NCI-H1694 treated with DMSO at 0.1 percent for 48 hours (cell line): ENCODE measurements at places on chromosomes 11 and 22.

- DNase-seq = no peak
These were observed 76.9 kb downstream of the ADAMTS15 start for GRCh38 chr11:130525307-130525706.

DNA sequence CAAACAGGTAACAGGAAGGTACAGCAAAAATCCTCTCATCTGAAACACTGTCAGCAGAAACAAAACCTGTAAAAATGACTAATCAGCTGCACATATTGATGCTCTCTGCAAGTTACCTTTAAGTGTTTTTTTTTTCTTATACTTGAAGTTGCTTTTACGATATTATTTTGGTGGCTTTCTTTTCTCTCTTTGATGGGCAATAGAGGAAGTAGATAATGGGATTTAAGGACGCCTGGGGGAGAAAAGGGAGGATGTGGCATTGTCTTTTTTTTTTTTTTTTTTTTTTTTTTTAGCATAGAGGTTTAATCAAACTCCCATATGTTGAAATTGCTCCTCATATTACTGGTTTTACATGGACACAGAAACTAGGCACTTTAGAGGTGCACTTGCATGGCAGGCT lies 11.4 kb upstream of the ADSL start:
- no peak for DNase-seq

- DNase-seq = no peak
These were observed 93.6 kb upstream of the CD44 start for GRCh38 chr11:35045236-35045820.

GRCh38 chr22:26214466-26214865 lies 45.2 kb downstream of the SEZ6L start:
- DNase-seq = no peak

DNA sequence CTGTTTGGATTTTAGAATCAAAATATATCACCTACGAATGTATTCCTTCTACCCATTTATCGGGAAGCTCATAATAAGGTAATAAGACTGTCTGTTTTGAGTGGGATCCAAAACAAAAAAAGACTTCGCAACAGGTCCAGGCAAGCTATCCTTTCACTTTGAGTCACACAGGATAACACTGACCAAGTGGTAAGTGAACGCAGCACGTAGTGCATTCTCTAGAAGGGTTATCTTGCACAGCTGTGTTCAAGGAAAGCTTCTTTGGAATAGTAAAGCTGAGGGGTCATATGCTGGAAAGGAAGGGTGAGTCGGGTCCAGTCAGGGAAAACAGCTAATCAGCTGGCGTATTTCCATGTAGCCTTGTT lies 22.3 kb upstream of the NRGN start:
- DNase-seq = no peak

DNA sequence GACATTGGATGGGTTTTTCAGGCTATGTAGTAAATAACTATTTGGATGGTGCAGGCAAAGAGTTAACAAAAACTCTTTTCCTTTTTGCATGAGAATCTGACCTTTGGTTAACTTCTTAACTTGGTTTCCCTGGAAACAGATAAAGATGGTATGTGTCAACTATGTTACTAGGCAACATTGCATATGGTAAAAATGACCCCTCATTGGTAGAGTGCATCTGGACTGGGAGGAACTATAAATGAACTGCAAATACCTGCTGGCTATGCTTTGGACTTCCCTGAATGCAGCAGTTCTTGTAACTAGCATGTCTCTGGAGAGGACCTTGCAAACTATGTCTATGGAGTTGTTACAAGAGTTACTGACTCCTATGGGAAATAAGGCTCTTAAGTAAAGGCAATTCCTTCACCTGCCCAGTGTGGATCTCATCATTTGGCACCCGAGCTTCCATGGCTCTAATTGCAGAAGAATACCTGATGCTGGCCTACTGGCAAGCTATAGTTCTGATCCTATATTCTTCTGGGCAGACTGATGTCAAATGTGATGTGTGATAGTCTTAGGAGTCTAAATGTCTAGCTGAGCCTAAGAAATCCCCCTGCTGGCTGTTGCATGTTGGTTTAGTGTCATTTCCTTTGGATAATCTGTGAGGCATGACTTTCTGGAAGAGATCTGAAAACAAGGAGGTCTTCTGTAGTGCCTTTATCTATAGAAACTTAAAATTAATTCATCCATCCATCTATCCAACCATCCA lies 126.7 kb upstream of the MTMR2 start:
- DNase-seq = no peak

GRCh38 chr11:66239511-66239910 lies 28.9 kb upstream of the RAB1B start:
- DNase-seq = no peak

- DNase-seq = no peak
These were observed 20.4 kb downstream of the MRGPRX4 start for GRCh38 chr11:18193010-18193409.

- no peak for DNase-seq
These were observed 123.8 kb upstream of the SORL1-AS1 start for GRCh38 chr11:121576531-121576930.

GRCh38 chr11:23212807-23213206 lies 352.5 kb upstream of the CCDC179 start:
- DNase-seq = no peak

GRCh38 chr11:20656901-20657300 lies 12.5 kb upstream of the NELL1 start:
- no peak for DNase-seq

DNA sequence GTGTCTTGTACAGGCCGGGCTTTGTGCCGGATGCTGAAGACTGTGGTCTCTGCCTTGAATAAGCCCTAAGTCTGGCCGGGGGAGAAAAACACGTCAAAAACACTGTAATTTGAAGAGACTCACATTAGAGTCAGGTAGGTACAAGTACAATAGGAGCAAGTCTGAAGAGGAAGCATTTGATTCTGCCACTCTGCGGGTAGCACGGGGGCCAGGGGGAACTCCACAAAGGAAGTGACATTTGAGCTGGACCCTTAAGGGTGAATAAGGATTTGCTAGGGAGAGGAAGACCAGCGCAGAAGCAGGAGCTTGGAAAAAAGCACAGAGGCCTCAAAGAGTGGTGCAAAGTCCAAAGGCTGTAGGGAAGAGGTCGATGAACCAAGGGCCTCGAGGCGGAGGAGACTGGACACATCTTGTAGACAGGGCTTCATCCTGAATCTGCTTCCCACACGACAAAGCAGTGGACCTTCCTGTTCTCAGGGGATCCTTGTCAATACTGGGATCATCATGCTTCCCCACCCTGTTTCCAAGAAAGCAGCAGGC lies 38.7 kb downstream of the BUD13 start:
- no peak for DNase-seq

- no peak for DNase-seq
These were observed 4.5 kb downstream of the TMEM134 start for GRCh38 chr11:67464411-67465188.

DNA sequence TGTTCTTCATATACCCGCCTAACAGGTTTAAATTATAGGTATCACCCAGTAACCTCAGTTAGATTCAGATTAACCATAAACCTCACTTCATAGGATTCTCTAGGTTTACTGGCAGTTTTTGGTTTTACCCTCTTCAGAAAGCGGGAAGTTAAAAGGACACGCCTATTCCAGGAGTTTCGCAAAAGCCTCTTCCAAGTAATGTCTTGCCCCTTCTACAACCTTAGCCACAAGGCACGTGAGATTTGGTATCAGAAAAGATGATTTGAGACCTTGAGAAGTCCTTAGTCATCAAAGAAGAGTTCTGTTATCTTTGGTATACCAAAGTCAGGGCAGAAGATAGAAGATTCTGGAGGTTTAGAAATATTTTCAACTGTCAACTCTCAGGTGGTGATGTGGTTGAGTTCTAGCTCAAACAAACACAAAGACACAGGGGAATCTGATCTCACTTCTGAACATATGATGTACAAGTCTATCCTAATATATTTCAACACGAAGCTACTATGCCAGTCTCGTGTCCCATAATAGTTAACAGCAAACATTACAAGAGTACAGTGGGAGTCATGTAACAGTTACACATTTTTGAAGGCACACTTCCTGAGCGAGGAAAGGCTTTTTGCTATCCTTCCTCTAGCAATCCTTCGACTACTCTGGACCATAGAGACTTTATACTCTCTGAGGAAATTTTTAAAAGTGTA lies 103.5 kb downstream of the USP35 start:
- no peak for DNase-seq

- no peak for DNase-seq
These were observed 8.8 kb downstream of the FOXR1 start for GRCh38 chr11:118980191-118980881.

DNA sequence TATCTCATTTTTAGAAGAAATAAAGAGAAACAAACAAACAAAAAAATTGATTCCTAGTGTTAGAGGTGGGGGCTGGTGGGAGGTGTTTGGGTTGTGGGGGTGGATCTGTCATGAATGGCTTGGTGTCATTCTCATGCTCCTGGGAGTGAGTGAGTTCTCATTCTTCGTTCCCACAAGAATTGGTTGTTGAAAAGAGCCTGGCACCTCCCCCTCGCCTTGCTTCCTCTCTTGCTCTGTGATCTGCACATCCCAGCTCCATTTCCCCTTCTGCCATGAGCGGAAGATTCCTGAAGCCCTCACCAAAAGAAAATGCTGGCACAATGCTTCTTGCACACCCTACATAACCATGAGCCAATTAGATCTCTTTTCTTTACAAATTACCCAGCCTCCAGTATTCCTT lies 277.8 kb downstream of the ST3GAL4 start:
- no peak for DNase-seq

DNA sequence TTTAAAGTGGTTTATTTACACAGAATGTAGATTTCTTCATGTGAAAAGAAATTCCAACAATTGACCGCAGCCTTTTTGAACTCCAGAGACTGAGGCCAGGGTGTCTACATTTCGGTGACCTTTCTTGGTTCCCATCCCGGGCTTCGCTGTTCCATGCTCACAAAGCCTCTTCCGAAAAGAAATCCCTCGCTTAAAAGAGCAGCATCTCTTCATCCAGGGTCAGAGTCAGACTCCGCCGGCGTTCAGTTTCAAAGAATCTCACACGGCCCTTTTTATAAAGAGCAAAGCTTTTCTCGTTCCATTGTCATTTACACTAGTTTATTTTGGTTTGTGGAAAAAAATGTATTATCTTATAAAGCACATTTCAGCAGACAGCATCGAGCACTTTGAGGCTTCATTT lies 530.6 kb upstream of the B3GAT1 start:
- no peak for DNase-seq

DNA sequence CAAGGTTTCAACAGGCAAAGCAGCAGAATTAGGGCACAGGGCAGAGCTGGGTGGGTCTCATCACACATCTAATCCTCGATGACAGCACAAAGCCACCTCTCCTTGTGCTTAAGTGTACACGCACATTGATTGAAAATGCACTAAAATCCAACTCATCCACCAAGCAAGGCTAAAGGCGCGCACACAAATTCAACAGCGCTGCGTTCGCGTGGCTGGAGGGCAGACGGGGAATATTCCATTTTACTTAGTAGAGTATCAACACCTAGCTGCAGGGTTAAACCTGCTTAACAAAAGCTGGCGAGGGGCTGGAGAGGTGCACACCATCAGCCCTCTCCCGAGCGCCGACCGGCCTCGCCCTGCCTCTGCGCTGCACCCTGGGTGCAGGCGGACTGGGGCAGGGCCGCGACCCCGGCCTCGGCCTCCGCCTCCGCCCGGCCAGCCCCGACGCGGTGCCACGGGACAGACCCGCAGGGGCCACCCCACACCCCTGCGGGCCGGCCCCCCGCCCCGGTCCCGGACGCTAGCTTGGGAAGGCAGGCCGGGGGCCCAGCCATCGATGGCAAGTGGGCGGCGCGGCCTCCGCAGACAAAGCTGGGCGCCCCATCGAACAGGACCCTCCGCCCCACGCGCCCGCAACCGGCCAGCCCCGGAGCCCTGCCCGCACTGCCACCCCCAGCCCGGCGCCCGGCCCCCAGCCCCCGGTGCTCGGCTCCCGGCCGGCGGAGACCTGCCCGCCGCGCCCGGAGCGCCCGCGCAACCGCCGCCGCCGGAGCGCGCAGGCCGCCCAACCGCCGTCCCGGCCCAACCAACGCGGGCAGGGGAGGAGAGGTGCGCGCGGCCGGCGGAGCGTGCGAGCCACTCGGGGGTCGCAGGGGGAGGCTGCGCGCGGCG lies 929 bp downstream of the PRDM10 start:
- no peak for DNase-seq

- no peak for DNase-seq
These were observed 5.4 kb downstream of the RNF121 start for GRCh38 chr11:71934213-71934612.

- peak; percentile 15 for DNase-seq
These were observed 44.7 kb downstream of the CCDC90B start for GRCh38 chr11:83241291-83241946.

DNA sequence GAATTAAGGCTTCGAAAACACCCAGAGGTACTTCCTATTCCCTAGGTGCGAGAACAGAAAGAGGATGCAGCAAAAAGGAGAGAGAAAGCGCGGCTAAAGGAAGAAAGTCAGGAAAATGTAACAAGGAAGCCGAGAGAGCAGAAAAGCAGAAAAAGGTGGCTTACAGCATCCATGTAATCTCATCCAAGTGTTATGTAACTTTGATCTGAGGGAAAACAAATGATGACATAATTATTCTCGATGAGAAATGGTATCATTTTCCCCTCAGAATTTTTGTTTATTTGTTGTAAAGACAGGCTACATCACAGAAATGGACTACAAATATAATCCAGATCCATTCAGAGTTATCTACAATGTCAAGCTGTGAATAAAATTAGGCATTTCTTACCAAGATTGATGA lies 69.1 kb upstream of the APOA1 start:
- DNase-seq = no peak

GRCh38 chr22:37545703-37546436 lies 14.4 kb upstream of the CDC42EP1 start:
- DNase-seq = no peak

DNA sequence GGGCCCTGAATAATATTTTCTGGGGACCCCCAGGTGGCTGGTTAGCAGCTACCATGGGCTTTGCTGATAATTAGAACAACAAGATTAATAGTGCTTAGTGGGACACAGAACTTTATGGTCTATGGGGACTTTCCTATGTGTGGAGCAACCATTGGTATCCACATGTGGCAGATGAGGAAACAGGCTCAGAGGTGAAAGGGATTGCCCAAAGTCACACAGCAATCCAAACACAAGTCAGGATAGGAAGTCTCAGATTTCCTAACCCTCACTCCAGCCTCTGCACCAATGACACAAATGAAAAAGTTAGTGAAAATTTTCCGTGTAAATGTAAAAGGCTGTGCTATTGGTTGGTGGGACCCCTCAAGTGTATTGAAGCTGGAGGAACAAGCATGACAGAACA lies 15.3 kb upstream of the SLCO2B1 start:
- no peak for DNase-seq

DNA sequence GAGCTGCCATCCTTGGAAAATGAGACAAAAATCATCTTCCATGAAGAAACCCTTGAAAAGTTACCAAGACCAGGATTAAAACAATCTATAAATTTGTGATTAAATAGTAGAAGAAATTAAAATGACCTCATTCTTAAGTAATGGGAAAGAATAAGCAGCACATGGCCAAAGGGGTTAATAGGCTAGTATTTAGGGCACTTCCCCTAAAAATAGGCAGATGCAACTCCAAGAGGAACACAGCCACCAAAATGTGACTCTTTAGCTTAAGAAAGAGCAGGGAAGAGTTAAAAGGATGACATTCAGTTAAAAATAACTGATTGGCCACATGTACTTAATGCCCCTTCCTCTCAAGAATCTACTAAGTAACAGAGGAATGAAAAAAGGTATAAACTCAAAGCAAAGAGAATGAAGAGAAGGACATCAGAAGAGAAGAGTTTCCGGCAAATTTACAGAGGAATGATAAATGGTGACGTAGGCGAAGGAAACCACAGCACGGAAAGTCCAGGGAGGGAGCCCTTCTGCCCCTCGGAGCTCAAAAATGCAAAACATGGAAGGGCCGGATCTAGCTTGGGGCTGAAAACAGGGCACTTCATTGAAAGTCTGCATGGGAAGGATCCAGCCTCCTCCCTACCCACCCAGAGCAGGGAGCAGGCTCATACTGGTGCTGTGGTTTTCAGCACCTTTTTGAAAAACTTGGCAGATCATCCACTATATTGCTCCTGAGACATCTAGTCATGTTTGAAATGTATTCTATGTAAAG lies 17.8 kb downstream of the SCUBE2 start:
- no peak for DNase-seq
